ENCODE measurements at places on chromosomes 2 and 18.

GRCh38 chr2:188235364-188235763, 56.3 kb upstream of the GULP1 start:
- no peak for DNase-seq

GRCh38 chr2:100198461-100199230, 56.3 kb upstream of the AFF3 start:
- DNase-seq = no peak

- DNase-seq = no peak
Measured at GRCh38 chr2:74522516-74522915, 3.5 kb downstream of the DQX1 start.

DNA sequence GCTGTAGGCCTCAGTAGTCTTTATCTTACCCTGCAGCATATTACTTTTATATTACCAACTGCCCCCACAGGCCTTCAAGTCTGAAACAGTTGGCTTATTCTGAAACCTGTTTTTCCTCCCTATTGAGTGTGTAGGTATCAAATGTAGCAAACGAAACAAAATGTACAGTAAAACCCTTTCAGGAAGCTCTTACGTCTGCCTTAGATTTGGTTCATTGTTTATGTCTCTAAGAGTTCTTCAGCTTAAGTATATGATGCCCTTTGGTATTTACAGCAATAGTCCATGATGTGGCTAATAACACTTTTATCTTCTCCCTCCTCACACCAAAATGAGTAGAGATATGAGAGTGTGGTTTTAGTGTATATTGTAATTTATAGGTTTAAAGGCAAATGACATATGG, 108.8 kb downstream of the DOCK10 start:
- DNase-seq = no peak

- no peak for DNase-seq
Measured at GRCh38 chr2:82139979-82140611, 1835.5 kb upstream of the LRRTM1 start.

DNA sequence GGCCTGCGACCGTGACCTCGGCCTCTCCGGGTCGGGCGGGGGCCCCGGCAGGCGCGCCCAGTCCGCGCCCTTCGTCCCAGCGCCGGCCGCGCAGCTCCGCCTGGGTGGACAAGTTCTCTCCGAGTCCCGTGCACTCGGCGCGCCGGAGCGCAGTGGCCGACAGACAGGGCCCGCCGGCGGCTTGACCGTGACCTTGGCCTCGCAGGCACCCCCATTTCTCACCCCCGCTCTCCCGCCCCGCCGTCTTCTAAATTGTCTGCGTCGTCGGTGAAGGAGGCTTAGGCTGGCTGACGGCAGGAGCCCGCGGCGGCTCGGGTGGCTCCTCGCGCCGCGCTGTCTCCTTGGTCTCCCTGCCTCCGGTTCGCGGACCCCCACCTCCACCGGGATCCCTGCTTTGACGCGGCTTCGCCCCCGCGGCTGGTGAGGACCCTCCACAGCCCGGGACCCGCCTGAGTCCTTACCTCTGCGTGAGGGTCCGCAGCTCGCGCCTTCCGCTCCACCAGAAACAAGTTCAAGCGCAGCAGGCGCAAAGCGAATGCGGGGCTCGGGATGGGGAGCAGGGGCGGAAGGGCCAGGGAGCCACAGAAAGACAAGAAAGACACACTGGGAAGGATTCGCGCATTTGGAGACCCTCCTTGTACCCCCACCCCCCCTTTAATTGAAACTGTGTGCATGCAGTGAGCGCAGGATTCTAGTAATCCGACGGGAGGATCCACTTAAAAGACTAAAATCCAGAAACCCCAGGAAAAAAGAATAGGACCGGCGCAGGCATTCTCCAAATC, 4.0 kb downstream of the PTGR3 start:
- DNase-seq = no peak

- peak; percentile 26 for DNase-seq
Measured at GRCh38 chr2:222878877-222879603, 18.2 kb downstream of the ACSL3 start.

- DNase-seq = peak; percentile 82
Measured at GRCh38 chr2:172288603-172289002, 138.8 kb upstream of the ITGA6 start.

- DNase-seq = no peak
Measured at GRCh38 chr2:197416268-197416667, 18.6 kb downstream of the SF3B1 start.

GRCh38 chr2:201969938-201970785, 63.5 kb upstream of the FZD7 start:
- DNase-seq = no peak

DNA sequence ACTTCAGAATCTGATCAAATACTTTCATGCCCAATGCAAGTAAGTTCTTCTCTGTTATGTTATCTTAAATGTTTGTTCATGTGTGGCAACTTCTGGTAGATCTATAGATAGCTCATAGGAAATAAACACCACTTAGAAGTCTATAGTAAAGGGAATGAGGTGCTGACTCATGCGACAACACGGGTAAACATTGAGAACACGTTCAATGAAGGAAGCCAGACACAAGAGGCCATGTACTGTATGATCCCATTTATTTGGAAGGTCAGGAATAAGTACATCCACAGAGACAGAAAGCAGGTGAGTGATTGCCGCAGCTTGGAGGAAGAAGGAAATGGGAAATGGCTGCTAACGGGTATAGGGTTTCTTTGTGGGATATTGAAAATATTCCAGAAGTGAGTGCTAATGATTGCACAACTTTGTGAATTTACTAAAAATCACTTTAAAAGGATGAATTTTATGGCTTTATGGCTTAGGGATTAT, 95.4 kb downstream of the ITGB1BP1 start:
- DNase-seq = peak; percentile 3

DNA sequence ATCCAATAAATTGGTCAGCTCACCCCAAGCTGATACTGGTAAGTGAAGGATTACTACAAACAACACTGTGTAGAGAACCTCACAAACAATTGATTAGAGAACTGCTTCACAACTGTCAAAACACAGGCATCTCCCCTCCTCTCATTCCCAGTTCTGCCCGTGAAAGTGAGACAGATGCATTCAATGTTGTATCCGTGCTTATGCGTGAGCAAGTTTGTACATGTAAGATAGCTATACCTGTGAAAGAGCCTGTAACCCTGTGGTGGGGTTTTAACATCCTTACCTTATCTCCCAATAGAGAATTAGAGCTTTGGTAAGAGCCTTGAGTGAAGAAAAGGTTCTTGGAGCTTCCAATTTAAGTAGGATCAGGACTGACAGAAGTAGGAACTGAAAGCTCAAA, 9.1 kb downstream of the MARCHF4 start:
- DNase-seq = no peak

DNA sequence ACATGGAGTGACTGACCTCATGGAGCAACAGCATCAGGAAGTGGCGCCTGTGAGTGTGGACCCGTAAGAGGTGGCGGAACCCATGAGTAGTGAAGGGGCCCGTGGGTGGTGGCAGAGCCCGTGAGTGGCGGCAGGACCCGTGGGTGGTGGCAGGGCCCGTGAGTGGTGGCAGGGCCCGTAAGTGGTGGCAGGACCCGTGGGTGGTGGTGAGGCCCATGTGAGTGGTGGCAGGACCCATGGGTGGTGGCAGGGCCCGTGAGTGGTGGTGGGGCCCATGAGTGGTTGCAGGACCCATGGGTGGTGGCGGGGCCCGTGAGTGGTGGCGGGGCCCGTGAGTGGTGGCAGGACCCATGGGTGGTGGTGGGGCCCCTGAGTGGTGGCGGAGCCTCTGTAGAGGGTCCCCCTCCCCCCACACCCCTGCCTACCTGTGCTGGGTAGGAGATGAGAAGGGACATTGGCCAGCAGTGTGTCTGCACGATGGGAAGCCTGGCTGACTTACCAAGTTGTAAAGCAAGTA, 407.7 kb upstream of the SALL3 start:
- no peak for DNase-seq

DNA sequence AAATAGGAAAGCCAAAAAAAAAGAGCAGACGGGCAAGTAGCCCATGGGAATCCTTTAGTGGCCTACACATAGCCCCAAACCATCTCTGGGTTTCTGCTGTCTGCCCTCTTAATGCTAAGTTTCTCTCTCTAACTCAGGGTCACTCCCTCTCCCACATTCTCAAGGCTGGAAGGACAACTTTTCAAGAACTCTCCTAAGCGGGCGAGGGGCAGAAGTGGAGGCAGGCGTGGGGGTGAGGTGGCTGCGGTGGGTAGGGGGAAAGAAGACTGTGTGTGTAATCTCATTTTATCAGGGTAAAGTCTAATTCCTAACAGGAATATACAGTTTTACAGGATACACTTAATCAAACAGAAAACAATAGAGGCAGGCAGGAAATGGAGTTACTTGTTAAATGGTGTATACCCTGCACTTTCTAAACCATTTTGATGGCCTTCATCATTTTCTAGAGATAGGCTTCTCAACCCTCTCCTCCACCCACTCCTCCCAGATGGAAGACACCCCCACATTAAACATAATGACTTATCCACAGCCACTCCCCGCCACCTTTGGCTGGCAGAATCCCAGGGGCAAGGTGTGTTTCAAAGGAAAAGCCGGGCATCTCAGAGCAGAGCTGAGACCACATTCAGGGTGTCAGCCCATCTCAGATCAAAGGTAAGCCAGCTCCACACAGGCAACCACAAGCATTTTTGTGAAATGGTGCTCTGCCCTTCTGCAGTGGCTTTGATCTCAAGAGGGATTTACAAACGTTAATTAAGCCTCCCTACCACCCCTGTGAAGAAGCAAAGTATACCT, 6.8 kb downstream of the SMAD7 start:
- peak; percentile 56 for DNase-seq

DNA sequence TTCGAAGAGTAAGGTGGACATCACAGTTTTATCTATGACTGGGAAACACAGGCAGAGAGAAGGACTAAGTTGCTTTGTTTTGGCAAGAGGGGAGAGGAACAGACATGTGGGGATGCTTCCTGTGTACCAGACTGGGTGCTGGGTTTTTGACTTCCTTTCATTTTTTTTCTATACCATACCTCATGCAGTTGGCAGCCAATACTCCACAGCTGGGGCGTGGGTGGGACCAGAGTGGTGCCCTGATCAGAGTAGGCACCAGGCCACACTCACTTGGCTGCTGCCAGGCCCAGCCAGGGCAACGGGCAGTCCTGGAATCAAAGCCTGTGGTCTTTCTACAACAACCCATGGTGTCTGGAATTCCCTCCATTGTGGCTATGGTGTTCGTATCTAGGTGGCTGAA, 45.2 kb downstream of the SH3RF3 start:
- DNase-seq = no peak

DNA sequence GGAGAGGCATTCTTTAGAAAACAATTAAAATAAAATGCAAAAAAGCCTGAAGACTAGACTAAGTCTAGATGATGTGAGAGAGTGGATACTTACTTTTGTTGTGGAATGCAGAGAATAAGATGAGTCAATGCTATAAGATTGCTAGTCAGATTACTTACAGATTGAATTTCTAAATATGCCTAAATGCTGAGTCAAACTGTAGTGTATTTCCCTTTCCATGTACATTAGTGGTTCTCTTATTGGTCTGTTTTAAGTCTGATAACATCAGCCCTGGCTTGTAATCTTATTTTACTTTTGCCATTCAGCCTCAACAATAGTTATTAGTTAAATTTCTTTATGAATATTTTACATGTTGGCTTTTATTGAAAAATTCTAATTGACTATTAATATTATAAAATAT, 702.7 kb downstream of the SOCS6 start:
- no peak for DNase-seq

DNA sequence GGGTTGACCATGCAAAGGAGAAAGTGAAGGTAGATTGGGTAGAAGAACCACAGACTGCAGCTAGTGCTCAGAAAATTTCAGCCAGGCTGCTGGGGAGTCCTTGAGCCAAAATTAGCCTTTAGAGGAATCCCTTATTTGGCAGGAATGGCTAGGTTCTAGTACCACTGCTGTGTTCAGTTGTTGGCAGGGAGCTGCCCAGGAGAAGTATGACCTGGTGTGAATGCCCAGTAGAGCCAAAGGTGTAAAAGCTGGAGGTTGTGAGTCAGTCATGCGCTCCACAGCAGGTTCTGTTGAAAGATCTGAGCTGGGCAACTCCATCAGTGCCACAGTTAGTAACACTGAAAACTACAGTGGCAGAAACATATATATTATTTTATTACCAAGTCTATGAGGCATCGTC, 36.4 kb upstream of the TBR1 start:
- DNase-seq = no peak

GRCh38 chr2:165594935-165595255, 125.4 kb downstream of the CSRNP3 start:
- no peak for DNase-seq

DNA sequence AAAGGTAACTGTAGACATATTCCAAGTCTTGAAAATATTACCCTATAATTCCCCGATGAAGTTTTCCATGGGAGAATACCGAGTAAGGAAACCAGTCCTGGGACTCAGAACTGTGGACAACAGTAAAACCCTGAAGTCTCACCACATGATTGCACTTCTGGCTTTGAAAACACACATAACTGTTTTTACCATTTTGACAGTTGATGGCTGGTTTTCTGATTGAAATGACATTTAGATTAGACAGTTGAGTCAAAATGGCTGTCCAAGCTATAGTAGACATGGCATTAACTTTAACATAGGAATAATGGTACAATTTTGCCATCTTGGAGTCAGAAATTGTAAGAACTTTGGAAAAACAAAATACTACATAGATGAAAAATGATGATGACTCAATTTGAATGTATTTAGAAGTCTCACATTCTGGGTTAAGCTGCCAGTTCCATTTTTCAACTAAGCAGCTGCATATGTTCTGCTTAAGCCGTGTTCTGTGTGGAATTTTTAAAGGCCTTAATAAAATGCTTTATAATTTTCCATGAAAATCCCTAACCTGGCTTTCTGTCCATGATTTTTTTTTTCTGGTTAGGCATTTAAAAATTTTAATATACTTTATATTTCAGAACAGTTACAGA, 38.3 kb upstream of the WIPF1 start:
- no peak for DNase-seq

DNA sequence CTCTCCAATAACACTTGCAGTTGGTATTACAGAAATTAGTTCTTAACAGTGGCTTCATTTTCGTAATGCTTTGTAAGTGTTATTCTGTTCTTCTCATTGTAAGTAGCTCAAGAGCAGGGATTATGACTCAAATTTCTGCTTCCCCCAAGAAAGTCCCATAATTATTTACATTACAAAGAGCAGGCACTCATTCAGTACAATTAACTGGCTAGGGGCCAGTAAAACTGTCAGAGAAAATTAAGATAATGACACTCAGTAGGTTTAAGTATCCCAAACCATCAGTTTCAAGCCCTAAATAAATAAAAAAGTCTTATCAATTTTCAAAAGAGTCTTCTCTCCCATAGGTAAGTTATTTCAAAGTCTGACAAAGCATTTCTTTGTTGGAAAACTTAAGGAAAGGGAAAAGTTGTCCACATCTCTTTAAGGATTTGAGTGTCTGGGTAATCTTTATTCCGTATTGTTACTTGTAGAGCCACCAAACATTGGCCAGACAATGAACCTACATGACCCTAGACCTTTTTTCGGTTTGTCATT, 137.1 kb downstream of the ARHGAP28 start:
- DNase-seq = peak; percentile 96

DNA sequence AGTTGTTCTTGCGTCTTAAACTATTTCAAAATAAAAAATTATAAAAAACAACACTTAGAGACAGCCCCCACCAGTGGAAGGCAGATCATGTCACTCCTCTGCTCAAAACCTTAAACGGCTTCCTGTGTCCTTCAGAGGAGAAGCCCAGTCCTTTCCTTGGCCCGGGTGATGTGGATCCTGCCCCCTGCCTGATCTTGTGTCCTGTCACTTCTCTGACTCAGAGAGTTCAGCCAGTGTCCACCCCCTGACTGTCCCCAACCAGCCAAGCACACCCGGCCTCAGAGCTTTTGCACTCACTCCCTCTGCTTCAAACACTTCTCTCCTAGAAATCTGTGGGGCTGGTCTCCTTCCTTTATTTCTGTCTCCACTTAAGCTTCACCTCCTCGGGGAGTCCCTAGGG, 35.4 kb downstream of the TOGARAM2 start:
- DNase-seq = no peak

- DNase-seq = no peak
Measured at GRCh38 chr2:96119389-96119751, 3.0 kb upstream of the ADRA2B start.
